Bone marrow (tissue), 2 donors: ENCODE measurements at places on chromosomes 4 and X.

DNA sequence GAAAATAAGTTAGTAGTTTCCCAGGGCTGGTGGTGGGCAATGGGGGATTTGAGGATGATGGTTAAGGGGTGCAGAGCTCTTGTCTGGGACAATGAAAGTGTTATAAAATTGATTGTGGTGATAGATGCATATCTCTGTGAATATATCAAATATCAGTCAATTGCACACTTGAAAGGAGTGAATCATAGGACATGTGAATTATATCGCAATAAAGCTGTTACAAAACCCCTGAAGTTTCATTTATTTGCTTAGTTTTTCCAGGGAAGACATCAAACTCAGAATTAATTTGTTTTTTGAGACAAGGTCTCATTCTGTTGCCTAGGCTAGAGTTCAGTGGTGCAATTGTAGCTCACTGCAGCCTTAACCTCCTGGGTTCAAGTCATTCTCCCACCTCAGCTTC, 17.9 kb upstream of the YIPF6 start:
- DNase-seq, result no peak

- no peak for DNase-seq
Observed at GRCh38 chr4:72358483-72358882, 210.5 kb downstream of the ADAMTS3 start.

GRCh38 chr4:74890341-74890740, 42.6 kb upstream of the PARM1 start:
- no peak for DNase-seq

GRCh38 chr4:99362768-99363167, 10.2 kb upstream of the ADH1C start:
- no peak for DNase-seq

DNA sequence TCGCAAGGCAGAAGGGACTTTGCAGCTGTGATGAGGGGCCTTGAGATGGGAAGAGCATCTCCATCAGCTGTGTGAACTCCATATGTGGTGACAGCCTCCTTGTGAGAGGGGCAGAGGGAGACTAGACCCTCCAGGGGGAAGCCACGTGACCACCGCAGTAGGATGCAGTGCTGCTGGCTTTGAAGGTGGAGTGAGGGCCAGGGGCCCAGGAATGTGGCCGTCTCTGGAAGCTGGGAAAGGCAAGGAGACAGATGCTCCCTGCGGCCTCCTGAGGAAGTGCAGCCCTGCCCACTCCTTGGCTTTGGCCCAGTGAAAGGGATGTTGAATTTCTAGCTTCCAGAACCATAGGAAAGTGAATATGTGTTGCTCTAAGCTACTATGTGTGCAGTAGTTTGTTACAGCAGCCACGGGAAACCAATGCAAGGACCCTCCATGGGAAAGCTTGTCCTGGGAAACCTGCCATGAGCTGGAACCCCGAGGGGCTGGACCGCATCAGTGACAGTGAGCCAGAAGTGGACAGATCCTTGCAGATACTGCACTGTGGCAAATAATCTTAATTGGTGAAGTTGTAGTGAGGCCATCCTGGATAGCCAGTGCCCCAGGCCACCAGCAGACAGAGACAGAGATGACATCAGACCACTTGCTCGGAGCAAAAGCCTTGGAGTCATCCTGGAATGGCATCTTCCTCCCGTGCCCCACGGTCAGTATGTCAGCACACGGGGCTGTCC, 35.4 kb upstream of the SORCS2 start:
- no peak for DNase-seq

GRCh38 chr4:168784786-168785461, 225.1 kb downstream of the CBR4 start:
- DNase-seq, result no peak

DNA sequence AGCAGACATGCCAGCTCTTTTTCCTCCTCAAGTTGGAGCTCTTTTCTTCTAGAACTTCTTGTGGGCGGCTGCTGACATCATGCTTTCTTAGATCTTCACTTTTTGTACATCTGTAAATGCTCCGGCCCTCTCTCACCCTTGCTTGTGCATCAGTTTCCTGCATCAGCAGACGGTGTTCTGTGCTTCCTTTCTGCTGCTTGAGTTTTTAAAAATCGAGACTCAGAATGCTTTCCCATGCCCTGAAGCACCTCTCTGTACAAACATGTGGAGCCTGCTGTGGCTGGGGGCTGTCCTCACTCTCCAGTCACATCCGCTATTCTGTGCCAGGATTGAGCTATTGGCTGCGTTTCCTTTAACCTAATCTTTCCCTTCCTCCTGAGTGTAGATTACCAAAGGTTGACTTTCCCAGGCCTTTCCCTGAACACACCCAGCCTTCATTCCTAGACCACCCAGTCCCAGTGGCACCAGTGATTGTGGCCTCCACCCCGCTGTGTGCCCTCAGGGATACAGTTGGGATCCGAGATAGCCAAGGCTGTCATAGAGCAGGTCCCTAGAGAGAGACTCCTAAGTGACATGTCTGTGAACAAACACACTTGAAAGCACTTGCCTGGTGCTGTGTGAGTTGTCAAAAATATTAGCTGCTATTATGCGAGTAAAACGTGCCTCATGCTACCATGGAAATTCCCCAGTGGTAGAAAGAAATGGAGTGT, 41.9 kb downstream of the TNIP2 start:
- no peak for DNase-seq

DNA sequence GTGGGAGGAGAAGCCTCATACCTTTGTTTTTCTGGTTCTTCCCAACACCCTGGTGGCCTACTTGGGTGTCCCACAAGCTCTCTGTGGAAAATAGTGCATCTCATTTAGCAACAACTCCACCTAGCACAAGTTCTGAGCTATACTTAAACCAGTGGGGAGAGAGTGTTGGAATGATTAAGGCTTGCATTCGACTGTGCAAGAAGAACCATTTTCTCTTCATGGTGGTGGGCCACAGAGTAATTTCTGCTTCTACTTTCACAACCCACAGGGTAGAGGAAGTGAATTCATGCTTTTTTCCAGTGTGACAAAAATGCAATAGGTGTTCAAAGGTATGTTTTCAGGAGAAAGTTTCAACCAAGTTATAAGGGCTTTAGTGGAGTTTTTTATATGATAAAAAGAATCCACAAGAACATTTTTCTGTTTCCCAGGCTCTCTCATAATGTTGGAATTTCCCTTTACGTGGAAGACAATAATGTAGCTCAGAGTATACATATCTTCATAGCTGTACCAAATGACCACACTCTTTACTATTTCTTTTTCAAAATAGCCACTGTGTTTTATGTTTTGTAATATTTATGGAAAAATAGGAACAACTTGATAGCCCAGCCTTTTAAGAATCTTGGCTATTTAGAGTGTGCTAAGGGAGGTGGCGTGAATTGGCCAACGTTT, 80.3 kb upstream of the HHIP start:
- DNase-seq, result no peak

DNA sequence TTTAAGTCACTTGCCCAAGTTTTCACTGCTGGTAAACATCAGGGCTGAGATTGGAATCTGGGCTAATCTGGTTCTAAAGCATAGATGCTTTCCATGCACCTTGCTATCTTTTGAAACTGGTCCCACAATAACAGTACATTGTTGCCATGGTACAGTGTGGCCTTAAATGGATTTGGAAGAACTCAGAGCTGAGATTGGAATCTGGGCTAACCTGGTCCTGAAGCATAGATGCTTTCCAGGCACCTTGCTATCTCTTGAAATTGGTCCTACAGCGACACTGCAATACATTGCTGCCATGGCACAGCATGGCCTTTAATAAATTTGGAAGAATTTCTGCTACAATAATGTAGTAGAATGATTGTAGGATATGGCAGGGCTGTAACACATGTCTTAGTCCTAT, 28.6 kb downstream of the DAPP1 start:
- DNase-seq, result no peak

DNA sequence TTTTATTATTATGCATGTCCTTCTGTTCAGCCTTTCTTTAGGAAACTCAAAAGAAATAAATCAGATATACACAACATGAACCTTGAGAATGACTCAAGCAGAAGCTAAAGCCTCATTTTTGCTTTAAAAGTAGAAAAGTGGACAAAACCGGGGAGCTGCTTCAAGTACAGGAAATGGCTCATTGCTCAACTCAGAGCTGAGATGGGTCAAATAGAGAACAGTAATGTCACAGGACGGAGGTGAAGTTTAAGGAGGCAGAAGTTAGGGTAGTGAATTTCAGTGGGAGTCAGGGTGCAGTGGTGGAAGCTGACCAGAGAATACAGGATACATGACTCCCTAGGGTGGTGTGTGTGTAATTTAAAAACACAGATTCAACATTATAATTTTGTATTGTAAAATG, 22.2 kb downstream of the PHKA2 start:
- no peak for DNase-seq

- no peak for DNase-seq
Observed at GRCh38 chr4:5711479-5712184, 631 bp downstream of the EVC start.

DNA sequence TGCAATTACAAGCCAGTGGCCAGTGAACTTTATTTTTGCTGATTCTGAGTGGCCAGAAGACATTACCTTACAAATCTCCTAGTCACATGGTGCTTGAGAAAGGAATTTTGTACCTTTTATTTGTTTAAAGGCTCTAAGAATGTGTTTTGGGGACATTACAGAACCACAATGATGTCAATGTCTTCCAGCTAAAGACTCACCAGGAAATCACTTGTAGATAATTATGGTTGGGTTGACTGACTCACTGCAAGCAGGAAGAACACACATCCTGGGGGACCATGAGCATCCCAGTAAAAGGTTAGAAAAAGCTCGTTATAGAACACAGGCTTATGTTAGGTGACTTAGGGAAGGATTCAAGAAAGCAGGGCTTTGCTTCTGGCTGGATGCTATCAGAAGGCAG, 119.4 kb upstream of the FAM9B start:
- DNase-seq, result no peak

GRCh38 chr4:184348311-184349233, 125.8 kb downstream of the IRF2 start:
- no peak for DNase-seq

DNA sequence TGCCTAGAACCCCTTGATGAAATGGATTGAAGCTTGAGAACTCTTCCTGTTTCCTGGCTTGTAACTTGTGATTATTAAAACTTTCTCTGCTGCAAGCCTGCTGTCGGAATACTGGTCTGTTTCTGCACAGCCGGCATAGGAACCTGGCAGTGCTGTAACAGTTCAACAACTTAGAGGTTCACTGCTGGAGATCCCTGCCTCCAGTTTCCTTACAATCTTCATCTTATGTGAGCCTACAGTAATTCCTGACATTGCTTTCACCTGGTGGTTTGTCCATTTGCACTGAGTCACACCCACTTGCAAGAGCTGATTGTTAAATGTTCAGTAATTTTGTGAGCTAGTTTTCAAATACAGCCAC, 1.3 kb upstream of the SEPSECS start:
- DNase-seq, result no peak

- DNase-seq, result no peak
Observed at GRCh38 chr4:163063891-163064290, 102.8 kb downstream of the NAF1 start.

GRCh38 chr4:123599061-123599919, 202.7 kb downstream of the SPRY1 start:
- DNase-seq, result no peak

DNA sequence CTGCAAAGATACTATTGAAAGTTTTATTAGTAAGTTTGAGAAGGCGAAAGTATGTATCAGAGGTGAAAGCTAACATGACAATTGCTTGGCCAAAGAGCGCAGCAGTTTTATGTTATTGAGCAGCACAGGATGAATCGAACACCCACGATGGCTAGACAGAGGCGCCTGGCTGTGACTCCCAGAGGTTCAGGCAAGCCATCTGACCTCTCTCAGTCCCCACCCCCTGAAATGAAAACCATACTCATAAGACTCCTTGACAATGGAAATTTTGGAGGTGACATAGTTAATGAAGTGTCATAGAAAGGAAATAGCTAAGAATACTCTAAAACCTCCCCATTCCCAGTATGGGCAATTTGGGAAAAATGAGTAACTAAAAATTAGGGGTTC, 70.6 kb downstream of the MGST2 start:
- no peak for DNase-seq

DNA sequence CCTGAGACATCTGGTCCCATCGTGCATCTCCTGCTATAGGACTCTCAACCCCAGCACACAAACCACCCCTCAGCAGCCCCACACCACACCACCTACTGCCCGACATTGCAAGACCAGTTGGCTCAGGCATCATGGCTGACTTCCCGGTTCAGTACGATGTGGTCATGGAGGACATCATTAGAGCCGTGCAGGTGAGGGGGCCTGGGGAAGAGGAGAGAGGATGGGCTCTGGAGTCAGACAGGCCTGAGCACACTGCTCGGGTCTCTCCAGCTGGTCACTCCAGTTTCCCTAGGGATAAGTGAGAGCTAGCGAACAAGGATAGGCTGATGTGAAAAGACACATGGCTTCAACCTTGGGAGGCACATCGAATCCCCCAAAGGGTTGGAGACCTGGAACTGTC, 17.2 kb downstream of the MAGED2 start:
- DNase-seq, result no peak
